ENCODE measurements at places on chromosomes 6 and 20. TPM values are rescaled to one million over a fixed set of nuclear protein-coding genes. Genes with fewer than 3 reads are reported as not detected.

DNA sequence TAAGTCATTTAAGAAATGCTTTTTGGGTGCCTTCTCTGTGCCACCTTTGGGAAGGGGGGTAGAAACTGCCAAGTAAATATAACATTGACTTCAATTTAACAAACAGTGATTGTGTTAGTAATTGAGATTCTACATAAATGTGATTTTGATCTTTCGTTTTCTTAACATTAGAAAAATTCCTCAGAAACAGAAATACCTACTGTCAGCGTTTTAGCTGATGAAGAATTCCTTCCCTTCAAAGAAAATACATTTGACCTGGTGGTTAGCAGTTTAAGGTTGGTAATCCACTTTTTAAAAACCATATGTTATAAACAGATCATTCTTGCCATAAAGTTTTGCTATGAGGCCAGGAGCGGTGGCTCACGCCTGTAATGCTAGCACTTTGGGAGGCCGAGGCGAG lies 9.8 kb downstream of the NDUFAF5 start:
- DNase-seq = no peak

IER3 gene
- 62.2 TPM for total RNA-seq

GRCh38 chr6:42095776-42096541 lies 45.6 kb downstream of the TAF8 start:
- no peak for DNase-seq

DNA sequence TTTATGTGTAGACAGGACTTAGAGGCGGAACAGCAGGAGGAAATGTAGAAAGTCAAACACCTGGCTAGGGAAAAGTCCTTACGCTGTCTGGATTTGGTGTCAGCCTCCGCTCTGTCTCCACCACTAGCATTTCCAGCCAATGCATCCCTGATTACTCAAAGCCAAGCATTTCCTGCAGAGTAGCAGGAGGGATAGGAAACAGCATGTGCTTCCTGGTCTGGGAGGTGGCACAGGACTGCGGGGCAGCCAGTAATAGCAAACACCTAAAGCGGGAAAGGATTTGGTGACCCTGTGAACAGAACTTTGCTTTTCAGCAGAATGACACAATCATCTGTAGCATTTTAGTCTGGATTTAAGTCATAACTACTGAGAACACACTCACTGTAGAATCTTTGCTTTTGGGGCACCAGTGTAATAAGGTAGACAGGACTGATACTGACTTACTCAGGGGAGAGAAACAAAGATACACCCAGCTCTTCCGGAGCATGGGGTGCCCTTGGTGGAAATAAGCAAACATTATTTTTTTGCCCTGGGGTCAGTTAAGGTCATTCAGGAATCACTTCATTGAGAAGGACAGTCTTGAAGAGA lies 133.3 kb upstream of the AHI1 start:
- DNase-seq = no peak

DNA sequence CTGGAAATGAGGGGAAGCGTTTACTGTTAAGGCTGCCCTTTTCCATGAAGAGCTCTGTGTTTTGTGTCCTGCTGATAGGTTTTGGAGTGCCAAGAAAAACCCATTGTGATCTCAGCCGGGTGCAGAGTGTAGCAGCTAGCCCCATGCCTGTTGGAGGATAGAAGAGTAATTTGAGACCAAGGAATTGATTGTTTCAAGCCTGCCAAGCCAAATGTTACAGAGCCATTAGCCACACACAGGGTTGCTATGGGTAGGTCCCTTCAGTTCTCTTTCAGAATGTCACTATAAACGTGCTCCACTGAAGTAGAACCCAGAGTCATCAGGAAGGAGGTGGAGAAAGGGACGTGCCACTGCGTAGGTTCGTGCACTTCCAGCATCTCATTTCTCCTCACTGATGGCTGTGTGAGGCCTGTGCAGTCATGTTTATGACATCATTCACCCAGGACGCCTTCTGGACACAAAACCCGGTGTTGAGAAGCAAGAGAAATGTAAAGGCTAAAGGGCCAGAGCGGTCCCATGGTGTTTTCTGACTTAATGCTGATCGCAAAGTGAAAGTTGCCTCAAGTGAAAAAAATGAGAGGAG lies 6.6 kb downstream of the GMPR start:
- DNase-seq = no peak

DNA sequence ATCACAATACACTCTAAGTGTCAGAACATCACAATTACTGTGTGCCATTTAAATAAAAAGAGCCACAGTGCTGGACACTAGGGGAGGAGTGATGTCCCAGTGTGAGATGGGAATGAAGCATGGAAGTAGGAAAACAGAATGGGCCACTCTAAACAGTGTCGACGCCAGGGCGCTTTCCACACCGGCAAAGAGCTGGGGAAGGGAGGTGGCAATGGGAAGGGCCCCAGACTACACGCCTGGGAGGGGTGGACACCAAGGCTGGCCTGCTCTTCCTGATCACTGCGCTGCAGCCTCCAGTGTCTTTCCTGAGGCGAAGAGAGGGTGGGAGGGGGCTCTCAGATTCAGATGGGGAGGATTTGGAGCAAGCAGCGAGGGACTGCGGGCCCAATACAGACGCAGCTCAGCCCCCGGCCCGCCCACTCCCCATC lies 75.9 kb downstream of the ERMARD start:
- peak; percentile 58 for DNase-seq

GRCh38 chr6:32666420-32667300 lies at the start of gene HLA-DQB1:
Gene HLA-DQB1 (minus strand): TSS chr6:32666657. CDS start chr6:32666607, 50 bp downstream.
- no peak for DNase-seq

GRCh38 chr6:86856379-86856778 lies 80.9 kb upstream of the HTR1E start:
- DNase-seq = no peak

GRCh38 chr6:135162678-135163439 lies 18.2 kb upstream of the MYB start:
- DNase-seq = peak; percentile 83

- DNase-seq = no peak
These were observed 140.4 kb upstream of the COL21A1 start for GRCh38 chr6:56387621-56388414.

PRDM1 gene
- 63.7 TPM for total RNA-seq

GNAS-AS1 gene
- 1.0 TPM for total RNA-seq

POU5F1 gene
- 2.1 TPM for total RNA-seq

DNA sequence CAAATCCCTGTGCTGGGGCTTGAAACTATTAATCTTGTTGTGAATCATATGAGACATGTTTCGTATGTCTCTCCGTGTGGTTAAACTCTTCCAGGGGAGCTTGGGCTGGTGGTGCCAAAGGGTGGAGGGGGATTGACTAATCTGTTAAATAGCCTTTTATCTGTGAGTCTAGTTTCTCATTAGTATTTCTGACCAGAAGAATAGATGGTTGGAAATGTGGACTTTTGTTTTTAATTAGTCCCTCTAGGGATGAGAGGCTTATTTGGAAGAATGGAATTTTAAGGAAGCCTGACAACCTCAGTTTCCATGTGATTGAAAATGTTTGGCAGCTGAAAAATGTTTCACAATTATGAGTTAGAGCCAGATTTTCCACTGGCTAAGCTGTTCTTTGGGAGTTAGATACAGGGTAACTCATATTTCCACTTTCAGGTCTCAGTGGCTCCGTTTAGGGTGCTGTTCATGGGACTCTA lies 117.3 kb downstream of the BCKDHB start:
- DNase-seq = no peak

DNA sequence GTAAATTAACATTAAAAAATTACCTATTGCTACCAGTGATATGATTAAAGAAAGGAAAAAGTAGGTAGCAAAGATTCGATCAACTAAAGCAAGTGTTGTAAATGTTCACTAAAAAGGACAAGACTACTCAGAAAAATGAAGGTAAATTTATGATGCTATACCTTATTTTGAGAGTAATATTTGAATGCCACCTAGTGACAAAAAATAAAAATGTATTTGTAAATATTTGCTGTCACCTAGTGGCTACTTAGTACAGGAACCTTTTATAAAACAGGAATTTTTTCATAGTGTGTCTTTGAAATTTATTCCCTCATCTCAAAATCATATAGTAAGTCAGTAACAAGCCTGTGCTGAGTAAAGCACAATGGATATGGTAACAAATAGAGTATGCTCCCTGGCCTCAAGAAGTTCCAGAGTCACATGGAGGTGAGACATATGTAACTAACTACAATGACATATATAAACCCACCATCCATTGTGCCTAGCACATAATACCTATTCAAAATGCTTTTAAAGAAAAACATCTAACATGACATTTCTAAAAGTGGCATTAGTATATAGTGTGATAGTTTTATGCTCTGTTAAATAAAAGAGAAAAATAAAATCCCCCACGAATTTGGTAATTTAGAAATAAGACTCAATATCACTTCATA lies 193.1 kb upstream of the SIM1 start:
- DNase-seq = no peak

DNA sequence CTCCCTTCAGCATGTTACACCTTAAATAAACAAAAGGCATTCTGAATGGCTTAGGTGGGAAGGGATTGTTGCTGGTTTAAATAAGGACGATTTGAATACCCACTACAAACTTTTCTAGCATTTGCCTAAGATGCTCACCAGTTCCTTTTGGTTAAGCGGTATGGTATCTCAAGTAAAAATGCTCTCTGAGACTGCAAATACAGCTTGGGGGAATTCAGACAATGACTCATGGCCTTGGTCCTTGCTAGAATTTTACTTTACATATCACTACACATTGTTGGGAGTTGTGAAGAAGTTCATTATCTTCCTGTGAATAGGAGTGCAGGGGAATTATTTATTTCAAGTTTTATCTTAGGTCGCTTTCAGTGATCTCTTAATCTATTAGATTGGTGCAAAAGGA lies 670.7 kb downstream of the UTRN start:
- DNase-seq = no peak

DNA sequence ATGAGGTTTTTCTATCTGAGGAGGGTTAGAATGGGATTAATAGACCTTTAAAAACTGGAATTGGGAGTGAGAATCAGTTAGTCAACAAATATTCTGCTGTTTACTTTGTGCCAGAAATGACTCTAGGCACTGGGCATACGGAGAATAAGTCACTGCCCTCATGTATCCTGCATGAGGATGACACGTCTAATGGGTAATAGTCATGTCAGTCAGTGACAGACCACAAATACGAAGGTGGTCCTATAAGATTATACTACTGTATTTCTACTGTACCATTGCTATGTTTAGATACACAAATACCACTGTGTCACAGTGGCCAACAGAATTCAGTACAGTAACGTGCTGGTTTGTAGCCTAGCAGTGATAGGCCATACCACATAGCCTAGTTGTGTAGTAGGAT lies 30.7 kb downstream of the ZFAND3 start:
- DNase-seq = no peak

- DNase-seq = no peak
These were observed 229.4 kb upstream of the PLN start for GRCh38 chr6:118318648-118319047.

DNA sequence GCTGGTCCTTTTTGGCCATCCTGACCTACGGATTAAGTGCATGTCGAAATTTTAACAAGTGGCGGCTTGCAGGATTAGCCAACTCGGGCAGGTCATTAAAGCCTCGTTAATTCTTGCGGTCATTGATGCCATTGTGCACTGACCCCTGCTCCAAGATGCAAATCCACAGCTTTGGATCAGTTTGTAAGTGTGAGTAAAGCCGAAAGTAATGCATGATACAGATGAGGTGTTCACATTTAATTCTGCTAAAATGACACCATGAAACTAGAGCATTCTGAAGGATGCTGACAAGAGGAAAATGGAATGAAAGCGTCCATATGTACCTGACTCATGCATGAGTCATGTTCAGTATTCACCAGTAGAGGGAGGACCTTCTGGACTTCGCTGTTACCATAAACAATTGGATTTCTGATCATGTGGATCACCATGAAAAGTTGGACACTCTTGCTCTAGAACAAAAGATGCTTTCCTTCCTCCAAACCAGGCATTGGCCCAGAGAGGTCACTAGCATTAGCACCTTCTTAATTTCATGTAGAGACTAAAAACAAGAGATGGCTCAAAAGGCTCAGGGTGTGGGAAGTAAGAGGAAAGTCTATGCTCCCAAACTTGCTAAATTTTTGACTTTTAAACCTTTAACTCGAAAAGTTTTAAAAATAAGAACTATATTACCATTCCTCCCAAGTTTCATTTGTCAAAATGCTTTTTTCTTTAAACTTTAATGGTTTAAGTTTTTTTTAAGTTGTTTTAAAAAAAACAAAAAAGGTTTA lies 48.0 kb downstream of the MUC22 start:
- no peak for DNase-seq

GRIK2 gene
- 0.26 TPM for total RNA-seq

SYS1 gene
- total RNA-seq = 30.2 TPM

GRCh38 chr20:58219342-58219700 lies 9.1 kb downstream of the ANKRD60 start:
- DNase-seq = no peak

- peak; percentile 91 for DNase-seq
These were observed 1.9 kb downstream of the L3MBTL3 start for GRCh38 chr6:130020073-130020906.

Data from spleen (tissue), 13 donors.